ENCODE measurements at places on chromosomes 13 and 19. TPM values are rescaled to one million over a fixed set of nuclear protein-coding genes. Genes with fewer than 3 reads are reported as not detected.

Gene ZNF284
- 4.7 TPM for total RNA-seq

Gene IL12RB1
- not detected for total RNA-seq

Gene LGALS7B
- 4.8 TPM for total RNA-seq

Gene SLITRK5
- total RNA-seq, result not detected

Gene IER2
- total RNA-seq, result 96.3 TPM

Gene ATXN8OS
- not detected for total RNA-seq

Gene GJB6
- not detected for total RNA-seq

Gene KIR2DL4
- not detected for total RNA-seq

Gene FFAR1
- not detected for total RNA-seq

Gene PCDH17
- not detected for total RNA-seq

Gene GIPC3
- total RNA-seq, result not detected

Gene ENOX1
- total RNA-seq, result 1.5 TPM

Gene FAM216B
- not detected for total RNA-seq

Gene TBXA2R
- 0.24 TPM for total RNA-seq

Gene BEST2
- not detected for total RNA-seq

Gene TNFSF13B
- 0.97 TPM for total RNA-seq

Gene CCDC122
- 6.2 TPM for total RNA-seq

Gene PTH2
- not detected for total RNA-seq

Gene LIN37
- total RNA-seq, result 15.9 TPM

Gene CACNG7
- total RNA-seq, result not detected

Gene PROSER3
- 70.7 TPM for total RNA-seq

Gene FREM2
- total RNA-seq, result 25.4 TPM

Gene ZGLP1
- total RNA-seq, result 7.0 TPM

Gene ZNF534
- not detected for total RNA-seq

Gene ELSPBP1
- total RNA-seq, result not detected

Gene MTUS2
- not detected for total RNA-seq

Gene BICRA
- total RNA-seq, result 24.4 TPM

Gene SHISA2
- 23.2 TPM for total RNA-seq

Gene KLF1
- total RNA-seq, result not detected

Measured in Calu3 (cell line).